ENCODE measurements at places on chromosomes 3 and 15.

DNA sequence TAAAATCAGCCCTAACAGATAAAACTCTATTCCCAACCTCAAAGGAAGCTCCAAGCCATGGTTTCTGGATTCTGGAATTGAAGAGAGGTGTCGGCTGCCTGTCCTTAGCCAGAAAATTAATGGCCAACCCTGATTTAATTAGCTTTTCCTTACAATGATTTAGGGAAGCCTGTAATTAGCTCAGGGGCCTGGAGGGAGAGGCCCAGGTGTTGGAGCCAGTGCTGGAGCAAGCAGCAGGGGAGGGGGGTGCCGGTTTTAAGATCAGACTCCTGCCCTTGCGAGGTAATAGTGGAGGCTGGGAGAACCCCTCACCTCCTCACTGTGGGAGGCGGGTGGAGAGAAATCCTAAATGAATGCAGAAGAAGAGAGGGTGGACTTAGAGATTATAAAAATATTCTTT is 14.7 kb upstream of the ATP2B2 start:
- no peak overlapping the region for H3K27ac ChIP-seq
- peaks cover 1% of the 10 kb centered on the region for H3K27me3 ChIP-seq
- no peak for DNase-seq
- H3K4me1 ChIP-seq = peaks cover 22% of the 10 kb centered on the region
- H3K4me3 ChIP-seq = no peak overlapping the region

GRCh38 chr3:151372063-151372820 is 12.3 kb downstream of the P2RY12 start:
- no peaks in the 10 kb centered on the region for H3K27me3 ChIP-seq
- H3K4me1 ChIP-seq = no peaks in the 10 kb centered on the region
- no peak for DNase-seq

DNA sequence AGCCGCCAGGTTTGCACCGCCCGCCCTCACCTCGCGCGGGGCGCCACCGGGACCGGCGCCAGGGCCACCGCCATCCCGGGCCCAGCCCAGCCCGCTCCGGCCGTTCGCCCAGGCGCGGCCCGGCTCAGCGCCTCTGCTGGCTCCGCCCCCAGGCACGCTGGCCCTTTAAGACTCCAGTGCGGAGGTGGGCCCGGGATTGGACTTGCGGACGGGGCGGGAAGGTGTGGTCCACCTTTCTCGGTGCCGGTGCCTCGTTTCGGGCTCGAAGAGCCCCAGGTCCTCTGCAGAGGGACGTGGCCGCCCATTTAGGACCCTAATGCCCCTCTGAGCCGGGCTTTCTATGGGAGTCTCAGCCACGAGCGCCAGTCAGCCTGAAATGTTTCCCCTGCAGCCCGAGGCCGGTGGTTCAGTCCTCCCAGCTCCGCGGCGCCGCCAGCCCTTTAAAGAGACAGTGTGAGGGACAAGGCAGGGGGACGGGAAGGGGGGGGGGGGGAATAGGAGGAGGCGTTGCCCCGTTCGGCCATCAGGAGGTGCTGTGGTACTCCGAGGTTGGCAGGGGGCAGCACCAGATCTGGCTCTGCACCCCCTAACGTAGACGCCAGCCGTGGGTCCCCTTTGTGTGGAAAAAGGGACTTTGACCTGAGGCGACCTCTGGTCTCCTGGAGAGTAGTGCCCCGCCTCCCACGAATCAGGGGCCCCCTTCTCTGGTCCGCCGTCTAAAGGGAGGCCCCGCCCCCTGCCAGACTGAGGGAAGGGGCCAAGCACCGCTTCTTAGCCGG is 1.0 kb downstream of the HYAL2 start:
- peak overlapping the region; percentile 85 for H3K4me3 ChIP-seq
- no peaks in the 10 kb centered on the region for H3K27me3 ChIP-seq
- H3K36me3 ChIP-seq = peaks cover 15% of the 10 kb centered on the region
- H3K4me1 ChIP-seq = peaks cover 79% of the 10 kb centered on the region

GRCh38 chr3:68402235-68402918 is 530.0 kb downstream of the TAFA4 start:
- no peaks in the 10 kb centered on the region for H3K27me3 ChIP-seq
- H3K4me3 ChIP-seq = no peak overlapping the region
- no peaks in the 10 kb centered on the region for H3K4me1 ChIP-seq
- no peak for DNase-seq

- DNase-seq = peak; percentile 32
- no peak overlapping the region for H3K4me3 ChIP-seq
- peaks cover 92% of the 10 kb centered on the region for H3K4me1 ChIP-seq
- no peak overlapping the region for H3K27ac ChIP-seq
- no peaks in the 10 kb centered on the region for H3K27me3 ChIP-seq
- no peaks in the 10 kb centered on the region for H3K36me3 ChIP-seq
These were observed 25.3 kb upstream of the C15orf39 start for GRCh38 chr15:75176396-75176761.

- H3K36me3 ChIP-seq = no peaks in the 10 kb centered on the region
- no peaks in the 10 kb centered on the region for H3K27me3 ChIP-seq
- H3K4me1 ChIP-seq = no peaks in the 10 kb centered on the region
- H3K4me3 ChIP-seq = no peak overlapping the region
These were observed 108.3 kb downstream of the TOP2B start for GRCh38 chr3:25556447-25556846.

- H3K4me1 ChIP-seq = no peaks in the 10 kb centered on the region
- H3K27me3 ChIP-seq = no peaks in the 10 kb centered on the region
- DNase-seq = no peak
- H3K4me3 ChIP-seq = no peak overlapping the region
These were observed 77.8 kb downstream of the NBEAL2 start for GRCh38 chr3:47057212-47057671.

DNA sequence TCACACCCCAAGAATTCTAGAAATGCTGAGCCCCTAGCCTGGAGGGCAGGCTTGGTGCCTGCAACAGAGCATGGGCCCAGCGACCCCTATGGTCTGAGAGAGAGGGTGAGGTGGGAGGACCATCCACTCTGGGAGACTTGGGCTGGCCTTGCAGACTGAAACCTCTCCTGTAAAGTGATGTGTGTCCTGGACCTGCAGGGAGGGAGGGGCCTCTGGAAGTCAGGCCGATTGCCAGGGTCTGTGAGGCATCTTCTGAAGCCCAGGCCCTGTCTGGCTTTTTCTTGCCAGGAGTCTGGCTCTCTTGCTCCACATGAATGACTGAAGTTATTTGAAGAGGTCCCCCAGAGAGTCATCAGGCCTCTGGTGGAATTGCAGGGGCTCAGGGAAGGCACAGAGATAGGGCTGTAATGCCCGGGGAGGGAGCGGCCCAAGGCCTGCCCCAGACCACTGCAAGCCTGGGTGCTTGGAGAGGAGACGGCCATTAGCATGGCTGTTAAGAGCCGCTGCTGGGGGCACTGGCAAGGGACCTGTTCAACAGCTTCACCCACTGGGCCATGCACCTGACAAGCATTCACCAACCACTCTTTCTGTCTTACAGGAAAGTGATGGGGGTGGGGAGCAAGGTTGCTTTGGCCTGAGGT is 56.0 kb upstream of the CHRNA7 start:
- no peaks in the 10 kb centered on the region for H3K4me1 ChIP-seq
- no peak overlapping the region for H3K4me3 ChIP-seq

DNA sequence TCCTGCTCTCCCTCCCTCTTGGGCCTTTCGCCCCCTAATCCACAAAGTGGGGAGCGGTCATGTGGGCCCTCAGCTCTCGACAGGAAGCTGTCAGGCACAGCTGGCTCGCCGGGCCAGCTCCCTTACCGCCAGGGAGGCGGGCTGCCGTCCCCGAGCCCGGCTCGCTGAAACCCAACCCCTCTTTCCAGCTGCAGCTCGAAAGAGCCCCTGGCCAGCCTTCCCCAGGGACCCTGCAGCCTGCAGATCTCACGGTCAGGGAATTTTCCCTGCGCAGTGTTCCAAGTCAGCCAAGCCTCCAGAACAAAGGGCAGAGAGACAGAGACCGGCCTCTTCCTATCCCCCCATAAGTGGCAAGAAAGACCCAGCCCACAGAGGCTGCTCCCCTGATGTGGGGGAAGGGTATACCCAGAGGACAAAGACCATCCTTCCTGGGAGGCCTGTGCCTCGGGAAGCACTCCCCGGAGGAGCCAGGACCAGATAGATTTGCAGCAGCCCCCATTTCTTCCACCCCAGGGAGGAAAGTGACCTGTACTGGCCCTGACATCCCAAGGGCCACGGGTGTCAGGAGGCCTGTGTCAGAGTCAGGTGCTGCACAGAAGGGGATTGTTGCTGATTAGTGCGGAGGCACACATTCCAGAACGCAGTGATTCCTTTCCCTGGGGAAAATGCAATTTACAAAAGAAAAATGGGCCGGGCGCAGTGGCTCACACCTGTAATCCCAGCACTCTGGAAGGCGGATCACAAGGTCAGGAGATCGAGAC is 32.6 kb downstream of the MAGEF1 start:
- peaks cover 22% of the 10 kb centered on the region for H3K4me1 ChIP-seq
- H3K36me3 ChIP-seq = no peaks in the 10 kb centered on the region
- no peak overlapping the region for H3K27ac ChIP-seq

DNA sequence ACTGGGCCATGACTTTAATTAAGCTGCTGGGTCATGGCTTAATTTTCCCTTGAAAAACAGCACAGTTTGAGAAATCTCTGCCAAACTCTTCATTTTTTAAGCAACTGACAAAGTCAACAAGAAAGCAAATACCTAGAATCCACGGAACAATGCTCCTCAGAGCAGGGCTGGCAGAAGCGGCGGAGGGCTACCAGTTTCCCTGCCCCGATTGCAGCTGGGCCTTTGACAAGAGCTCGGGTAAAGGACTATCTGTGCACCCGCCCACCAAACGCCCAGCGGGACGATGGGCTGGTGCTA is 1.2 kb downstream of the GOLIM4 start:
- peak overlapping the region; percentile 79 for H3K4me3 ChIP-seq
- H3K27ac ChIP-seq = peak overlapping the region; percentile 74
- no peaks in the 10 kb centered on the region for H3K27me3 ChIP-seq
- H3K4me1 ChIP-seq = peaks cover 53% of the 10 kb centered on the region
- H3K36me3 ChIP-seq = no peaks in the 10 kb centered on the region
- DNase-seq = no peak

GRCh38 chr3:73431183-73431900 is 193.4 kb downstream of the PDZRN3 start:
- DNase-seq = no peak
- H3K4me1 ChIP-seq = no peaks in the 10 kb centered on the region
- no peak overlapping the region for H3K4me3 ChIP-seq
- no peak overlapping the region for H3K27ac ChIP-seq

GRCh38 chr3:14520149-14520548 is 20.0 kb downstream of the GRIP2 start:
- no peak for DNase-seq
- H3K4me1 ChIP-seq = no peaks in the 10 kb centered on the region
- no peak overlapping the region for H3K4me3 ChIP-seq
- no peak overlapping the region for H3K27ac ChIP-seq
- H3K27me3 ChIP-seq = peaks cover 21% of the 10 kb centered on the region
- H3K36me3 ChIP-seq = no peaks in the 10 kb centered on the region

DNA sequence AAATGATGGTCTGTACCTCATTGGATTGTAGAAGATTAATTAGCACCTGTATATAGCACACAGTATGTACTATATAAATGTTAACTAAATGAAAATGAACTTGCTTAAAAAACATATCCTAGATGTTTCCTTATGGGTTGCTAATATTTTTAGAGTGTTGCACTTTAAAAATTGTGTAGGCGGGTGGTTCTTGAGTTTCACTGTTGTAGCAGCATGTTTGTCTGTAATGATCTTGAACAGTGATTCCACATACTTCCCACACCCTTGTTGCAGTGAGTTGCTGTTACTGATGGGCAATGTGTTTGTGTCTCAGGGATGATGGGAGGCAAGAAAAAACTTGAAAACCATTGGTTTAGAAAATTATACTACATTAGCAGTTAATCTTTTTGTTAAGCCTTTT is 22.0 kb downstream of the USP3 start:
- no peaks in the 10 kb centered on the region for H3K27me3 ChIP-seq
- no peak overlapping the region for H3K27ac ChIP-seq
- H3K4me3 ChIP-seq = no peak overlapping the region
- H3K4me1 ChIP-seq = peaks cover 33% of the 10 kb centered on the region

GRCh38 chr15:99303907-99304306 is 52.6 kb downstream of the LRRC28 start:
- no peaks in the 10 kb centered on the region for H3K36me3 ChIP-seq
- no peaks in the 10 kb centered on the region for H3K27me3 ChIP-seq
- DNase-seq = peak; percentile 16
- no peak overlapping the region for H3K27ac ChIP-seq
- H3K4me1 ChIP-seq = peaks cover 39% of the 10 kb centered on the region

DNA sequence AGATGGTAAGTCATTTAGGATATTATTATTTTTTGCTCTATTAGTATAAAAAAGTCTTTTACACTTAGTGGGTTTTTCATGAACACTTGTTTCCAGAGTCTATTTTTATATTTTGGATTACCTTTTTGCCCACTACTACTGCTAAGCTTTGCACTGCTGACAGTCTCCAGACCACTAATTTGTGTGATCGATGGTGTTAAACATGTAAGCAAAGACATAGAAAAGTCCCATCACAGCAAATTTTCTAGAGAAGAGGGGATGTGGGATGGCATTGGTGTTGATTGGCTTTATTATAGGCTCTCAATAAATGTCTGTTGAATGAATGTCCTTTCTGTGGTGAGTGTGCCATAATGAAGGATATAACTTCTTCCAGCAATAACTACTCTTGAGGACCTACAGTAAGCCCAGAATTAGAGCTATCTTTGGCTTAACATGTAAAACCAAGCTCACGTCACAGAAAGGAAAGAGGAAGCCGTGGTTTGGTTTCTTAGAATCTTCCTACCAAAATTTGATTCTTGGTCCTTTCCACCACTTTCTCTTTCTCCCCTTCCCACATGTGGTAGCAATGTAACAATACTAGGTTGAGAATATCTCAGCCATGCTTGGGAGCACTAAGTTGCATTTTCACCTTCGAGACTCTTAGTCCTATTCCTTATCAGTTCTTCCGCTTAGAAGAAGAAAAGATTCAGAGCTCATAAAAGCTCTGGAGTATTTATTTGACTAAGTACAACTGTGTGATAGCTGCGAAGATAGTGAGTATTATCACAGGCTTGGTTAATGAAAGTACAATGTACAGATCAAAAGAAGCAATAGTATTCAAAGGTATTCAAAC is 90.6 kb upstream of the UMPS start:
- H3K4me1 ChIP-seq = peaks cover 38% of the 10 kb centered on the region
- H3K4me3 ChIP-seq = no peak overlapping the region
- H3K36me3 ChIP-seq = peaks cover 4% of the 10 kb centered on the region
- no peaks in the 10 kb centered on the region for H3K27me3 ChIP-seq

DNA sequence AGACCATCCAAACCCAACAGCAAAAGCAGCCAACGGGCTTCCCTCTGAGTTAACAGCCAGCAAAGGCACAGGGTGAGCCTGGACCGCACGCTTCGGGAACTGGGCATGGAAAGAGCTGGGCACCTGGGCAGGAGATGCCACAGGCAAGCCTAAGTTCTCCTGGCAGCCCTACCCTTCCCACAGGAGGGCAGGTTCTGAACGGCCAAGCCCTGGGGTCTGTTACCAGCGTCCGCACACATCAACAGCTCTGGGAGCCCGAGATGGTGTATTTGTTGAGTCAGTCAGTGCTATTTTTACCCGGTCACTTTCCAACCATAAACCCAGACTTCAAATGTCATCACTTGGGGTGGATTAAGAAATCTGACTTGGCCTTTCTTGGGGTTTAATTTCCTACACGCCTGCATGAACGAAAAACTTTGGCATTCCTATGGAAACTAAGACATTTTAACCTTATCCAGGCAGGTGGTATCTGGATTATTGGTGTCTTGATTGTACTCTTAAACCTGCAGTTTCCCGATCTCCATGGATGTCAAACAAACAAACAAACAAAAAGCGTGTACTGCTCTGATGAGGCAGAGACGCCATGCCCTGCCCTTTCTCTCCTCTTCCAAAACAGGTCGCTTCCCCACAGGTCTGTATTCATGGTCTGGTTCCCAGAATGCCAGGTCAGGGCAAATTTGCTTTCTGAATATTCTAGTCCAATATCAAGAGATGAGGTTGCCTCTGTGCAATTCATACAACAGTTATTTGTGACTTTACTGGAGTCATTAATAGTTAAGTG is 99.7 kb downstream of the XXYLT1 start:
- no peak for DNase-seq
- no peak overlapping the region for H3K27ac ChIP-seq
- no peaks in the 10 kb centered on the region for H3K27me3 ChIP-seq
- H3K4me1 ChIP-seq = peaks cover 44% of the 10 kb centered on the region
